Ascending aorta (tissue), 2 donors: ENCODE measurements at places on chromosomes 1 and 21.

DNA sequence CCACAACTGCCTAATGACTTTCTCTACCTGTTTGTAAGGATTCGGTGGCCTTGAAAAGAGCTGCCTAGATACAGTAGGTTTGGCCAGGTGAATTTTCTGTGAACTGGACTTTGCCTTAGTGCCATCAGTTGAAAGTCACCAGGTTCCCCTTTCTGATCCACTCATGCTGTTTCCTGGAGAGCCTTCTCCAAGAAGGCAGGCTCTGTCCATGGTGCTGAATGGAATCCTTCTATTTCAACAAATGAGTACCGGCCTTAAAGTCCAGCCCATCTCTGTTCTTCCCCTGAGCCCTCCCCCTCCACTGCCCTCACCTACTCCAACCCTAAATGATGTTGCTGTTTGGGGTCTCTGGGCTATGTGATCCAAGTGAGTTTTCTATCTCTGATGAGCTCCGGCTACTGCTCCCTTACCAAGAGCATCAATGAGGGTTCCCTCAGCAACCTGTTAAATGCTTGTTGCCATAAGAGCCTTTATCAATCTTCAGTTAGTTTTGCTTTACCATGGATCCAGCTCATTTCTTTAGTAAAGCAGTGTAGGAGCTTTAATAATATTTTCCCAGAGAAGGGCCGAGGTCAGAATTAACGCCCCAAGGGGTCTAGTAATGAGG is 500.4 kb downstream of the PTPRU start:
- DNase-seq = no peak

- no peak for DNase-seq
Measured at GRCh38 chr1:48332115-48332514, 109.6 kb downstream of the SLC5A9 start.

- no peak for DNase-seq
Measured at GRCh38 chr1:54135436-54136120, 17.2 kb downstream of the CDCP2 start.

GRCh38 chr1:27144920-27145661 is 9.8 kb downstream of the SLC9A1 start:
- no peak for DNase-seq

DNA sequence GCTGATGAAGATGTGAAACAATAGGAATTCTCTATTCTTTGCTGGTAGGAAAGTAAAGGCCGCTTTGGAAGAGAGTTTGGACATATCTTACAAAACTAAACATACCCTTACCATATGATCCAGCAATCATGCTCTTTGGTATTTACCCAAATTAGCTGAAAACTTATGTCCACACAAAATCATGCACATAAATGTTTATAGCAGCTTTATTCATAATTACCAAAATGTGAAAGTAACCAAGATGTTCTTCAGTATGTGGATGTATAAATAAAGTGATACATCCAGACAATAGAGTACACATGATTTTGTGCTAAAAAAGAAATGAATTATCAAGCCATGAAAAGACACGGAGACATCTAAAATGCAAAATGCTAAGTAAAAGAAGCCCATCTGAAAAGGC is 98.7 kb upstream of the SLC35F3 start:
- no peak for DNase-seq

DNA sequence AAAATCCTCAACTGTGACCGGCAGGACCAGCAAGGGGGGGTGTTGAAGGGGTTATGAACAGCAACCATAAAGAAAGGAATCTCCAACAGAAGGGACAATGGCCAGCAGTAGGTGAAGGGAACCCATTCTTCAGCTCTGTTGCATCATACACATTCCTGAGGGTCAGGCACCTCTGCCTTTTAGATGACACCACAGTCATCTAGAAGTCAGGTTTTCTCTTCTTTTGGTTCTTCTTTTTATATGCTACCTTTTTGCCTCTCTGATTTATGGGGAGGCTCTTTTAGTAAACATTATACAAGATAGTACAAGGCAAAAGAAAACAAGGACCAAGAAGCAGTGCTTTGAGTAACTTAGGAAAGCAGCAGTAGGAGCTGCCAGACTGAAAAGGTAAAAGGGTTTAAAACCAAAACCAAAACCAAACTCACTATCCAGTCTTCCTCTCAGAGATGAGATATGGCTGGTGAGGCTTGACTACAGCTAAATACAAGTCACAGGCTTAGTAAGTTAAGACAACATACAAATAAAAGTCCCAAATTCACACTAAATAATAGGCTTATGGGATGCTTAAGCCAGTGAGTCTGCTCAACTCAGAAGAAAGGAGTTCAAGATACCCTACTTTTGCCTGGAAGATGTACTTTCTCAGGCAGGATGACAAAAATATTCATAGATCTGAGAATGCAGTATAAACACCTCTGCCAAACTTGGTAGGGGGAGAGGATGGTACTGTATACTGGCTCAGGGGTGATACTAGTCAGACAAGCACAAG is 4.1 kb downstream of the TEX38 start:
- no peak for DNase-seq

DNA sequence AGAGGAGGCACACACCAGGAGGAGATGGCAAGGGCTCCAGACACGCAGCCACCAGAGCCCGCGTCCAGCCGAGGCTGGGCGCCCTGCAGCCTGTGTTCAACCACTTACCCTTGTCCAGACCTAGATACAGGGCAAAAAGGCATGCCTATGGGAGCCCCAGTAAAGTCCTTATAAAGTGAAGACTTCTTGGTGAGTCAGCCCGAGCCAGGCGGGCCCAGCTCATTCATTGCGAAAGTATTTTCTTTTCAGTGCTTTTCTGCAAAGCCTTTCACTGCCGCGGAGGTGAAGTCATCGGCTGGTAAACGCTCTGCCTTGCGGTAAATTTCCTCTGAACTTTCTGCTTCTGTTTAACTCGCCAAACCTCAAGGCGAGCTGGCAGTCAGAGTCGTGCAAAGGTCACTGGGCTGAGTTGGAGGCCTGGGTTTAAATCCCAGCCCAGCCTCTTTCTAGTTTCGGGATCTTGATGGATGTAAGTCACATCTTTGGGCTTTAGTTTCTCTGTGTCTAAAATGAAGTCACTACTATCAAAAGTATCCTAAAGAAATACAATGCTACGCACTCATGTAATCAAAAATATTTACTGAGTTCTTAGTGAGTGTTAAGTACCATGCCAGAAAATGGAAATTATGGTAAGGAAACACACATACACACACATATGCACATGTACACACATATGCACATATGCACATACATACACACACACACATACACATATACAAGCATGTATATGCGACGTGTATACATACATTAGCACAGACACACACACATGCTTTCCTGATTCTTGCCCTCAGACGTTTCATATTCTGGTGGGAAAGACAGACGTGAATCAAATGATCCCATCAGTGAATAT is 54.7 kb upstream of the IFFO2 start:
- peak; percentile 95 for DNase-seq

GRCh38 chr1:3614755-3615742 is 3.7 kb upstream of the MEGF6 start:
- no peak for DNase-seq

DNA sequence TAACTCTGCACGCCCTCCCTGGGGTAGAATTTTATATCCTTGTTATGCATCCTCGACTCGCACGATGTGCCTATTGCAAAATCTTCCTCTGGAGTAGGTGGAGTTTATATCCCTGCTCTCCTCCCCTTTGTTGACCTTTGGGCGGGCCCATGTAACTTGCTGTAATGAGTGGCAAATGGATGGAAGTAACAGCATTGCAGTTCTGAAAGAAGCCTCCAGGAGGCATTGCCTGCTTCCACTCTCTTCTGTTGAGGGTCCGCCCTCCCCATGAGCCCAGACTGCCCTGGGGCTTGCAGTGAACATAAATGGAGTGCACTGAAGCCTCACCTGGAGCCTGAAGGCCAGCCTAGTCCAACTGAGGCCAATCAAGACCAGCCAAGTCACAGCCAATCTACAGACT is 62.2 kb upstream of the GRIK3 start:
- DNase-seq = no peak

DNA sequence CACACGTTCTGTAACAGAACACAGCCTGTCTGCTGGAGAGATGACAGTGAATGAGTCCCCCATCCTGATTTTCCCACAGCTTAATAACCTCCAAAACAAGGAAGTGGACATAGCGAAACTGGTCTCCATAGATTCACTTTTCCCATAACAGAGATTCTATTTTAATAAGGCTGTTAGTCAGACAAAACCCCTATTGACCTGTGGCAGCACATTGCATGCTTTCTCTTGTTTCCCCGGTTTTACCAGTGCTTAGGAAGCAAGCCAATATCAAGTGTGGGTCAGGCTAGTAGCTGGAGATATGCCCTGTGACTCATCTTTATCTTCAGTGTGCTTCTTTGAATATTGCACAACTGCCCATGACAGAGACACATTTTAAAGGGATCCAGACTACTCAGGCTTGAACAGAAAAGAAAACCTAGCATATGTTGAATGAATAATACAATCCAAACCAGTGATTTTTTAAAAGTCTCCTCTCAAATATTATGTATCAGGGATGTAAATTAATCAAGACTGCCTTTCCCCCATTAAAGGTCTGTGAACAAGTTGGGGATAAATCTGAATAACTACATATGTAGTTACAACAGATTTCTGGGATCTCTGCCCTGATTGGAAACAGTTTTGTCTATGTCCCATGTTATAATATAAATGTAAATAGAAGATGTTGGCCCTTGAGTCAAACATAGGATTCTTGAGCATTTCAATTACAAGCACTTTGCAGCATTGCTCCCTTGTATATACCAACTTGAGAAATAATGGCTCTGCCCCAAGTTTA is 11.9 kb upstream of the CLDN8 start:
- no peak for DNase-seq
